Caki2 (cell line): ENCODE measurements at places on chromosomes 11 and 22. TPM values are rescaled to one million over a fixed set of nuclear protein-coding genes. Genes with fewer than 3 reads are reported as not detected.

GRCh38 chr22:21098099-21098671 is 52.4 kb downstream of the LRRC74B start:
- DNase-seq, result no peak

- no peak for DNase-seq
Measured at GRCh38 chr11:27088353-27088752, 47.7 kb downstream of the BBOX1 start.

GRCh38 chr11:20355221-20356219 is 8.0 kb upstream of the HTATIP2 start:
- DNase-seq, result peak; percentile 30

DNA sequence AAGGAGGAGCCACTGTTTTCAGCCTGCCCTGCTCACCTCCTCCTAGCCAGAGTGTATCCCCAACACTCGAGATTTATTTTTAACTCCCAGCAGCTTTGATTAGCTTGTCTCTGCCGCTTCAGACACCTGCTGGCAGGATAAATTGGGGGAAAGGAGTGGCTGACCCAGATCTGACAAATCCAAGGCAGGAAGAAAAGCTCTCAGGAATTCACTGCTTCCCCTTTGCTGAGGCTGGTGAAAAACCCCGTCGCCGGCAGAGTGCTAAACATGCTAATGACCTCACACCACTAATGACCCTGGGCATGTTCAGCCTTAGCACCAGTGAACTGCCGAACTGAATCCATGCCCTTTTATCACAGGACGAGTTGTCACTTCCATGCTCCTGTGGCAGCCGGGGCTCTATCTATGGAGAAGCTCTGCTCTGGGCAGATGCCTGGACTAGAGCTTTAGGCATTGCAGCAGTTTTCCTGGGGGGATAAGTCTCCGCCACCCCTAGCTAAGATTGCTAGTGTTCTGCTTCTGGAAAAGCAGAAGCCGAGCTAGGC is 52.2 kb downstream of the FEZ1 start:
- no peak for DNase-seq

DNA sequence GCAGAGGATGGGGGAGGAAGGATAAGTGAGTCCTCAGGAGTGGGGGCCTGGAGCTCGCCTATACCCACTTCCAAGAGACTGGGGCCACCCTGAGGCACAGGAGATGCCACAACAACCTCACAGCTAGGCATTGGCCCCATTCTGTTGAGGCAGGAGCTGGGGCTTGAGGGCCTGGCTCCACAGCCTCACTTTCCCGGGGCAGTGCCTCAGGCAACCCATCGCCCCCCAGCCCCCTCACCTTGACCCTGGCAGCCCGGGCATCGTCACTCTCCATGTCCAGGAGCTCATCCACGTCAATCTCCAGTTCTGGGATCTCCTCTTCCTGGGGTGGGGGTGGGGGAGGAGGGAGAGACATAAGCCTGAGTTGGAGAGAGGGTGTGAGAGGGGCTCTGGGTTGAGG is 1.8 kb downstream of the PPP1R14B start:
- no peak for DNase-seq

GRCh38 chr22:49754696-49755630 is 72.7 kb downstream of the BRD1 start:
- no peak for DNase-seq

Gene SEC14L6
- total RNA-seq, result 28.2 and 51.2 TPM in 2 replicates

Gene TRPC6
- not detected in 2 replicates for total RNA-seq

DNA sequence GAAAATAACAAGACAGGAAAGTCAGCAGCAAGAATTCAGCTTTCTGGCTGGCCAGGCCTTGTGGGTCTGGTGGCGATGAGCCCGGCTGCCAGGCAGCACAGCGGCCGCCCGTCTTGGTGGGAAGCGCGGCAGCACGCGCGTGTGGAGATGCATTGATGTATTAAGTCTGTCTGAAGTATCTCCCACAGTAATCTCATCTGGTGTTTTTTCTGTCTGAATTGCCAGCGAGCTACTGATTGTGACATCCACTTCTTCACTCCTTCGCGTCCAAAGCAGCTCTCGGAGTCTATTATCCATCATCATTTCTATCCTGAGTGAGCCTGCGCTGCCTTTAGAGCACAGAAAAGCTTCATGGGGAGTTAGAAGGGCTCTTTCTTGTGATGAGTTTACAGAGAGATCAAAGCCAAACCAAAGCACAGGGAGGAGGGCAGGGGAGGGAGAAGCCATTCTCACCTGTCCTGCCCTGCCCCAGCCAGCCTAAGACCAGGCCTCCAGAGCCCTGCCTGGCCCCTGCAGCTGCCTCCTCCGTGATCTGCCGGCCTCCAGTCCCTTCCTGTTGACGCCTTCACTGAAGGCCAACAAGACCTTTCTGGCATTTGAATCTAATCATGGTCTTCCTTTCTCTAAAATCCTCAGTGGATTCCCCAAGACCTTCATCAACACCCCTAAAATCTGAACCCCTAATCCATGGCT is 1419.0 kb downstream of the TBC1D22A start:
- DNase-seq, result no peak

GRCh38 chr11:2975594-2975993 is 16.5 kb downstream of the NAP1L4 start:
- DNase-seq, result no peak

Gene RASGRP2
- not detected in 2 replicates for total RNA-seq

GRCh38 chr11:39571081-39571480 is 1888.4 kb downstream of the LRRC4C start:
- no peak for DNase-seq

DNA sequence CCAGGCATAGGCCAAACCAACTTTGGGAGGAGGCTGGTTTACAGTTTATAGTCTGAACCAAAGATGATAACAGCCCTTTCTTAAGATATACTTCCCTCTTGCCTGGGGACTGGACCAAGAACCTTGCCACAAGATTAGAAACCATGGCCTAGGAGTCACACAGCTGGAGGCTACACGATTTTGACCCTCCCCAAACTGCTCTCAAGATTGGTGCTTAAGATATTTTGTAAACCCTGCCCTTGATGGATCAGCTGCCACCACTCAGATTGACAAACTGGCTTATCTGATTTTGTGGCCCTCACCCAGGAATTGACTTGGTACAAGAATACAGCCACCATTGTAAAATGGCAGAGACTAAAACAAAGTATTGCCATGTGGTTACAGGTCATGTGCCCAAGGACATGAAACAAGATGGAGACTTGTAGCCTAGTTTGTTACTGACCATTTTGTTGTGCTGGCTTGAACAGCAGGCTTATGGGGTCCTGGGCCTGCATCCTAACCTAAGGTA is 17.4 kb upstream of the EI24 start:
- no peak for DNase-seq

Gene TSSK2
- total RNA-seq, result not detected in 2 replicates

Gene PIWIL4
- 0.20 and 0.95 TPM in 2 replicates for total RNA-seq

- DNase-seq, result no peak
Measured at GRCh38 chr11:77109236-77110019, 6.8 kb downstream of the OMP start.

- DNase-seq, result peak; percentile 29
Measured at GRCh38 chr11:8917157-8917825, 6.3 kb downstream of the AKIP1 start.

Gene ZBTB16
- not detected in 2 replicates for total RNA-seq

GRCh38 chr11:104091281-104092096 is 55.0 kb downstream of the DDI1 start:
- no peak for DNase-seq

Gene NCF4
- not detected in 2 replicates for total RNA-seq

GRCh38 chr11:77886401-77886800 is 65.5 kb downstream of the AAMDC start:
- no peak for DNase-seq

Gene NAALADL1
- total RNA-seq, result 0.88 TPM in 1 of 2 replicates, not detected in the other

Gene H19
- total RNA-seq, result 5.6 and 9.3 TPM in 2 replicates

Gene CARD16
- not detected in 2 replicates for total RNA-seq
